ENCODE measurements at places on chromosomes 7 and 10.

DNA sequence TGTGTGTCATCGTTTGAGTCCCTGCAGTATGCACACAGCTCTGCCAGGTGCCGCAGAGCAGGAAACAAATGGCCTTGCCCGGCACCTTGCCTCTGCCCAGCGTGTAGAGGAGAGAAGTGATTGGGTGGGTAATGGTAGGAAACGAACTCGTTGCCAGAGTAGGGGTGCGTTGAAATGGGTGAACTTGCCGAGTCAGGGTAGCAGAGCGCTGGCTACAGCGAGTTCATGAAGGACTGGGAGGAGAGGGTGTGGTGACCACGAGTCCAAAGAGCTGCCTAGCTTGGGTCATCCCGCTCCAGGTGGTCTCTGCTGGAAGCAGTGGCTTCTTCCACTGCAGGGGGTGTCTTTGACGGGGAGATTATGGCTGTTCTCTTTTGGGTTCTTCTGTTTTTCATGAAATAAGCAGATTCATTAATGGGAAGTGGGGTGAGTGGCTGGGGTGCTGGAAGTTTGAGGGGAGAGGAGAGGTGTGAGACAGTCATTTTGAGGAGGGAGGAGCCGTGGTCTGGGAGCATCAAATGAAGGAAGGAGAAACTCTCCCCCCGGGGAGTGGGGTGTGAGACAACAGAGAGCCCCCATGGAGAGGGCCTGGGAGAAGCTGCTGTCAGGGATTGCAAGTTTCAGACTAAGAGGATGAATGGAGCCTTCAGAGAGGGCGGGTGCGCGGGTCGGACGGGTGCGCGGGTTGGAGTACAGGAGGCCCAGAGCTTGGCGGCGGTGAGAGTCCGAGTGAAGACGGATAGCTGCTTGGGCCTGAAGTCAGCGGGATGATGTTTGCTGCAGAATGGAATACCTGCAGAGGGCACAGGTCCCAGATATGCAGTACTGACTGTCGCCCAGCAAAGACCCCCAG is 26.2 kb downstream of the PPP2R2D start:
- DNase-seq = no peak

DNA sequence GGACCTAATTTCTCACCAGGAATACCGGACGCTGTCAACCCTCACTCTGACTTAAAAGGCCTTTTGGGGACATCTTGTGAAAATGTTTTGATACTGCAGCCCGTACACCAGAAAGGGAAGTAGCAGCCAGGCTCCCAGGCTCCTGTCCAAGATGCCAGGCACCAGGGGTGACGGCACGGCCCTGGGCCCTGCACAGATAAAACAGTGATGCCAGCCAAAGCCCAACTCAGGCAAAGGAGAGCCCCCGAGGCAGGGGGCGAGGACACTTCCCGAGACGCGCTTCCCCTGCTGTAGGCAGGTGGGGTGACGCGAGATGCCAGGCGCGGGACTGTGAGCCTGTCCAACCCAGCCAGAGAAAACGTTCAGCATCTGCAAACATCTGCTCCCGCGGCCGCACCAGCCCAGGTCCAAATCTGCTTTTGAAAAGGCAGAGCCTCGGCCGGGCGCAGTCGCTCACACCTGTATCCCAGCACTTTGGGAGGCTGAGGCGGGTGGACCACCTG is 15.7 kb downstream of the ZFAND2A start:
- DNase-seq = no peak

GRCh38 chr7:13047061-13047460 is 359.6 kb downstream of the ARL4A start:
- DNase-seq = no peak

- DNase-seq = peak; percentile 73
These were observed 93.3 kb downstream of the FAM53B start for GRCh38 chr10:124650820-124651401.

- no peak for DNase-seq
These were observed 26.7 kb upstream of the BMPR1A start for GRCh38 chr10:86729677-86730076.

- peak; percentile 25 for DNase-seq
These were observed 14.6 kb downstream of the PALS2 start for GRCh38 chr7:24587853-24588252.

Measured in effector memory CD4-positive, alpha-beta T cell (primary cell).